Right cardiac atrium (tissue), 5 donors: ENCODE measurements at places on chromosomes 1 and 21. TPM values are rescaled to one million over a fixed set of nuclear protein-coding genes. Genes with fewer than 3 reads are reported as not detected.

DNA sequence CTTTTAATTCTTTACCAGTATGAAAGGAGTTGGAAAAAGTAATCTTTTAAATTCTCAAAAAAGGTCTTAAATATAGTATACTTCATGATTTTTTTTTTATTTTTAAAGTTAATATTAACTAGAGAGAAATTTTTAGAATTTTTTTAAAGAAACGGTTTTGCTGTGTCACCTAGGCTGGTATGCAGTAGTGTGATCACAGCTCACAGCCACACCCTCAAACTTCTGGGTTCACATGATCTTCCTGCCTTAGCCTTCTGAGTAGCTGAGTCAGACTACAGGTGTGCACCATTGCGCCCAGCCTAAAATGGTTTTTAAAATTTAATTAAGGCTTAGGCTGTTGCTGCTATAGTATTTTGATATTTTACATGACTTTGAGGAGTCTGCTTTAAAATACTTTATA lies 52.4 kb downstream of the TLCD4 start:
- no peak for DNase-seq

DNA sequence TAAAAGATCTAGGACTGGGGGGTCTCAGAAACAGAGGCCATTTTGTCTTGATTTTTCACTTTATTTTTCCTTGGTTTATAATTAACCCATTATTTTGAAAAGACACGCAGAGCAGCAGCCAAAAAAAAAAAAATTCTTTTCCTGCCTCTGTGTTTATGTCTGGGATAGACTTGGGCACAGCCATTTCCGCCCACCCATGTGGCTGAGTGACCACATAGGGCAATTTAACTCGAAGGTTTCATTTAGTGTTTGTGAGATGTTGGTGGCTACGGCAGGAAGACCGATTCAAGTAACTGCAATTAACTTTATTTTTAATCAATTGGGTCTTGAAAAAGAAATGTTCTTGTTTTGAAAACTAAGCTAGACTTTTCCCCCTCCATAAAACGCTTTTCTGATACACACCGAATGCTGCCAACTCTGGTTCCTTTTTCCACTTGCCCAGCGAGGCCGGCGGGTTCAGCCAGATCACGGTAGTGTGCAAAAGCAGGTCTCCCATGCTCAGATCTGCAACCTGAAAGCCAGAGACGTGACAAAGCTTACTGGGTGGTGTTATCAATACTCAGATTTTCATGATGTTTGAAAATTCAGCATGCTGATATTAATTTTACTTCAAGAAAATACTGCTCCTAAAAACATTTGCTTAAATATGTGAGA lies 97.4 kb upstream of the KRTAP19-8 start:
- DNase-seq, result no peak

DNA sequence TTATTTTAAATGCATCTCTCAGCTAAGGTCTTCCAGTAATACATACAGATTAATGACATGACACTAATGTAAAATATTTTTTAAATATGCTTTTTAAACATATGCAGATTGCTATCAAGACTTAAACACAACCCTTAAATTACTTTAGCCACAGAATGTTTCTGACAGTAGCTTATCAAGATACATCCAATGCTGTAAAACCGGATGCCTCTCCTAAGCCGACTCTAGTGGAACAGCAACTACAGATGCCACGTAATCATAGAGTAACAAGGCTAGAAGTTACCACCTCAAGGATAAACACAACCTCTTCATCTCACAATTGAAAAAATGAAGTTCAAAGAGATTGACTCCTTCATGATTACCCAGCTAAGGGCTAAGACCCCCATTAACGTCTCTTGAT lies 68.4 kb downstream of the ZZZ3 start:
- no peak for DNase-seq

GRCh38 chr1:167430134-167430848 lies 88.0 kb downstream of the CD247 start:
- no peak for DNase-seq

- DNase-seq, result no peak
Observed at GRCh38 chr1:223413216-223413615, 20.0 kb downstream of the CCDC185 start.

GRCh38 chr1:67676946-67677345 lies 8.1 kb upstream of the GADD45A start:
- DNase-seq, result no peak

- peak; percentile 39 for DNase-seq
Observed at GRCh38 chr1:154951901-154952657, 3.8 kb downstream of the PBXIP1 start.

DNA sequence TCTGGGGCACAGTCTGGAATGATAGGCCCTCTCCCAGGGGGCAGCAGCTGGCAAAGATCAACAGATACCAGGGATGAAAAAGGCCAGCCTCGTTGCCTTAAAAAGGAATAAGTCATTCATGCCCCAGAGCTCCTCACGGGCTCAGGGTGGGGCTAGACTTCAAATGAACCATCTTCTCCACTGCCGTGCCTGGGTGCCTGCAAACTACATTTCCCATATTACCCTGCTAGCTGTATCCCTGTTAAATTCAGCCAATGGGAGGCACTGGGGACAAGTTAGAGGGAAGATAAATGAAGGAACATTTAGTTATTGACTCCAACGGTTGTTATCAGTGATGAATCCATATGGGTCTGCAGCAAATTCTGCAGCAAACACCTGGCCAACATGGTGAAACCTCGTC lies 101.2 kb upstream of the CYYR1 start:
- no peak for DNase-seq

DNA sequence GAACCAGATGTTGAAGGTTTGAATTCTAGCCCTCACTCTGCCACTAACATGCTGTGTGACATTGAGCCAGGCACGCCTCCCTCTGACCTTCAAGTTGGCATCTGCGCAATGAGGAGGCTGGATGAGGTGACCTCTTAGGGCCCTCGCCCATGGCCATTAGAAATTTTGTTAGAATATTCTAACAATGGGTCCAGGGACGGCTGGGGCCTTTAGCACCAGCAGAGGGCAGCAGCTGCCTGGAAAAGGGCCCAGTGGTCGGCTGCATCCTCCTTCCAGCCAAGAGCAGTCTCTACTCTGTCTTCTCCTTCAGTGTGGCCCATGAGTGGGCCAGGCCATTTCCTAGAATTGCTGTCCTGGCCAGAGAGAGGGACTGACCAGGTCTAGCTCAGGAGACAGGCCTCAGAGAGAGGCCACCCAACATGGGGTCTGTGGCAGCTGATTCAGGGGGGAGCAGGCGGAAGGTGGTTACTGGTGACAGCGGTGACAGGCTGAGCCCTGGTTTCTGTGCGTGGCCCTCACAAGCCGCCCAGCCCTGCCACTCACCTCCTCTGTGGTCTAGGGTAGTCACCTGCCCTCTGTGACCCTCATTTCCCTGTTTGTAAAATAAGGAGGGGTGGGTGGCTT lies 101.3 kb upstream of the ACTL8 start:
- peak; percentile 39 for DNase-seq

DNA sequence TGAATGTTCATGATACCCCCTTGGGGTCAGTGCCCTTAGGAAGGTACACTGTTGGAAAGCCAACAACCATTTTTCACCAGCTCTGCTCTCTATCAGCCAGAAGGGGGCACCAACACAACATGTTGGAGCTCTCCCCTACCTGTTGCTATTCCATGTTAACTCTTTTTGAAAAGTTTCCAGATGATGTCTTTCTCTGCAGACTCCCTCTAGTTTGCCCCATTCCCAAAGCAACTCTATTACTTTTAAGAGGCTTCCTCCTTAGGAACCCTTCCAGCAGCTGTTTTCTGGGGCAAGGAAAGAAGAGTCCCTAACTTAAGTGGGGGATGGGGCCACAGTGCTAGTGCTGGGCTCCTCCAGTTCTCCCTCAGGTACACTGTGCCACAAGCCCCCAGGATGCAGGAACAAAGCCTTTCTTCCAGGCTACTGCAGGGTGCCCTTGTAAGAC lies 22.9 kb upstream of the NDC1 start:
- DNase-seq, result no peak

DNA sequence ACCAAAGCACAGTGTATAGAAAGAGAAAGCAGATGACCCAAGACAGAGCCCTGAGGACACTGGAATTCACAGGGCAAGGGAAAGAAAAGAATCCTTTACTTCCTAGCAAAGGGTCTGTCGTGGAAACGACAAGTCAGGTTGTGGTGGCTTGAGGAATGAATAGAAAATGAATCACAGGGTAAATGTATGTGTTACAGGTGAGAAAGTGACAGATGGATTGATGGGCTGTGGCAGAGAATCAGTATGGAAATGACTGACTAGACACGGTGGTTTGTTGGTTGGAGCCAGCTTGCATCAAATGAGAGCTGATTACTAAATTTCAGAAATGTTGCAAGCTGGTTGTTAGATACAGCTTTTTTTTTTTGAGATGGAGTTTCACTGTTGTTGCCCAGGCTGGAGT lies 46.9 kb downstream of the PTP4A2 start:
- DNase-seq, result no peak

DNA sequence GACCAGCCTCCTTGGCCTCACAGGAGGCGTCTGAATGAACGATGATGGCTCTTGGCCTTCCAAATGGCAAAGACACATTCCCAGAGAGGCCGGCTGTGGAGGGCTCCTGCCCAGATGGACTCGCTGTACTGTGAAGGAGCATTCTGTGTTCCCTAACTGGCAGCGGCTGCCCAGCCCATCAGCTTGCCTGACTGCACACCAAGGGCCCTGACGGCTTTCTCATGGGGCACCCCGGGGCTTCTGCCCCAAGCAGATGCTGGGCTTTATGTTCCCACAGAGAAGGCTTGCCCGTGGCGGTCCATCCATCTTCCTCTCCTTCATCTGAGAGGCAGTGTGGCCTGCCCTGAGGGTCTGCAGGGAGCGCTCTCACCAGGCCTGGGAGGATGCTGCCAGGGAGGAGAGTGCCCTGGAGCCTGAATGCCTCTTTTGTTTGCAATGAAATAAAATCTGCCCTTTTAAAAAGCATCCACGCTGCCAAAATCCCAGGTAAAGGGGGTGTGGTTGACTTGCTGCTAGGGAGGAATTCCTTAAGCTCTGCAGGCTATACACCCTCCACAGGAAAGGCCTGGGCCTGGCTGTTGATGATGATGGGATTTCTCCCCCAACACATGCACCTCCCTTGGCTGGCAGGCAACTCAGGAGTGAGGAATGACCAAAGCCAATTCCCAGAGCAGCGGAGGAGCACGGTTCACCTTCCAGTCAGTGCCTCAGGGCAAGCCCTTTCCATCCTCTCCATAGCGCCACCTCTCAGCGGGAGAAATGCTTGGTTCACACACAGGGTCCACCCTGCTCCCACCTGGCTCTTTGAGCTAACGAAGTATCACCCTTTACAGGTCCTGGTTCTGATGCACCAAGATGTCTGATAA lies 84.6 kb upstream of the SSX2IP start:
- DNase-seq, result no peak

DNA sequence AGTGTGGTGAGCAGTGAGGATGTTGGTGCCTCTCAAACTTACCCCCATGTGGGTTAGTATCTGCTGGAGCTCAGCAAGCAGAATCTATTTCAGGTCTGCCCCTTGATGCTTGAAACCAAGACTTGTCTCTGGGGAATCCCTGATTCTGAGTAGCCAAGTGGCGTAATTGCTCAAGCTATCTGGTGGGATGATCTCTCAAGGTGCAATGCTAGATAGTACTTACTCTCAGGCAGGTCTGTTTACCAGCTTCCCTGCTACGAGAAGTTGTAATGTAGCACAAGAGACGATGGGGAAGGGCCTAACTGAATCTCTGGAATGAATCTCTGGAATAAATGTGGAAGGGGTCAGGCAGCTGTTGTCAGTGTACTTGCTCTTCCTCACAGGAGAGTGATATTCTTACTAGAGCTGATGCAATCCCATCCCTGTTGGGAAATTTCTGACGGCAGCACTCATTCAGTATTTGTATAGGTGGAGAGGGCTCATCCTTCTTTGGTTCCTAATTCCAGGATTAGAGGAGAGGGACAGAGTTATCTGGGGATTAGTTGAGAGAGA lies 65.4 kb downstream of the MACF1 start:
- no peak for DNase-seq

- DNase-seq, result no peak
Observed at GRCh38 chr1:184392779-184393522, 6.1 kb downstream of the C1orf21 start.

DNA sequence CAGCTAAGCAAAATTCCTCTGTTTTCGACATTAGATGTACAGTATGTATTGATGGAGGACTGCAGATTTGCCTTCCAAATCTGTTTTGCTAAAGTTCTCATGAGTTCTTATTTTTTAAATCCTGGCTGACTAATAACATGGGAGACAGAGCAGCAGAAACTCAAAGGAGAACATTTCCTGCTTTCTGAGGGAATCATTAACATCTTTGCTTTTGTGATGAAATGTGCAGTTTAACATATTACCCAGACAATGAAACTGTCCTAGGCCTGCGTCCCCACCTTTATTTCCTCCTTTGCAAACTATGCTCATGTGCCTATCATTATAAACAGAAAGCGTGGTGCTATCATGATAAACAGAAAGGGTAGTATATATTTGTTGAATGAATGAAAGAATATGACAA lies 149.9 kb downstream of the ZP4 start:
- DNase-seq, result no peak

DNA sequence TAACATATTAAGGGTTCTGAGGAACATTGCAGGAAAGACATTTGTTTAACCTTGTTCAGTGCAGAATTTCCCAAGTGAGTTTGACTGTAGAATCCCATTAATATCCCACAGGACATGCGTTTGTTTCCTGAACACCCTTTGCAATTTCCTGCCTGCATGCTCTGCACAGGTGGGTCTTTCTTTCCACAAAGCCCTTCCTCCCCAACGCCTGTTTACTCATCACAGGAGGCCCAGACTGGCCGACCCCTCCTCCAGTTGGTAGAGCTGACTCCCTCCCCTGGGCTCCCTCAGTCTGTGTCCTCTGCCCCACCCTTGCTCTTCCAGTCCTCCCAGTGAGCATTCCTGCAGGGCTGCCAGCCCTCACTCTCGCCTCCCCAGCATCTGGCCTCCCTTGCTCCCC lies 47.5 kb upstream of the CTPS1 start:
- no peak for DNase-seq

GRCh38 chr1:15714406-15715136 lies 21.5 kb upstream of the SLC25A34 start:
- DNase-seq, result peak; percentile 73

DNA sequence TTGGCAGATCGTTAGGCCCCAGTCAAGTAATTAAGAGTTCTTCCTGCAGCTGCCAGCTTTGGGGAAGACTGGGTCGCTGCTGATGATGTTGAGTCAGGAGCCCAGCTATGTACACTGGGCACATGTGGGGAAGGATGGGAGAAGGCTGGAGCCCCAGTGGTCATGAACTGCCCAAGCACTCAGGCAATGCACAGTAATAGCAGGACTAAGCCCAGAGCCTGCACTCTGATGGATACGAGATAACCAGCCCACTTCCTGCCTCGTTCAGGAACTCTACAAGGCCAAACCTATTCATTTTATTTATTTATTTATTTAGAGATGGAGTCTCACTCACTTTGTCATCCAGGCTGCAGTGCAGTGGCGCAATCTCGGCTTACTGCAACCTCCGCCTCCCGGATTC lies 81.1 kb upstream of the BTG3 start:
- DNase-seq, result no peak

Gene SYNC
- polyA plus RNA-seq, result 14.1 TPM

Gene LEPROT
- polyA plus RNA-seq, result 33.0 TPM

Gene MEX3A
- polyA plus RNA-seq, result 0.25 TPM

Gene OR2G6
- not detected for polyA plus RNA-seq

Gene EFHD2
- polyA plus RNA-seq, result 12.9 TPM

Gene CDA
- 6.7 TPM for polyA plus RNA-seq

Gene TRIM58
- 0.07 TPM for polyA plus RNA-seq

Gene ZBTB8B
- polyA plus RNA-seq, result 0.02 TPM

Gene COL9A2
- polyA plus RNA-seq, result 1.8 TPM

Gene RAP1GAP
- polyA plus RNA-seq, result 18.4 TPM

Gene PADI4
- 0.05 TPM for polyA plus RNA-seq

Gene GNG4
- polyA plus RNA-seq, result 0.11 TPM

Gene CELA2B
- polyA plus RNA-seq, result not detected

Gene FAM167B
- 6.5 TPM for polyA plus RNA-seq

Gene SH2D2A
- polyA plus RNA-seq, result 2.0 TPM

Gene RASAL2
- 6.9 TPM for polyA plus RNA-seq
